Activated naive CD8-positive, alpha-beta T cell treated with anti-CD3 and anti-CD28 coated beads, Interleukin-2, amount 10 ng/mL, durations not matched to agents 7 days and 5 days (primary cell): ENCODE measurements at places on chromosomes 3 and 15.
A peak's percentile ranks its signal among the peaks of the same experiment; 100 is the strongest.

DNA sequence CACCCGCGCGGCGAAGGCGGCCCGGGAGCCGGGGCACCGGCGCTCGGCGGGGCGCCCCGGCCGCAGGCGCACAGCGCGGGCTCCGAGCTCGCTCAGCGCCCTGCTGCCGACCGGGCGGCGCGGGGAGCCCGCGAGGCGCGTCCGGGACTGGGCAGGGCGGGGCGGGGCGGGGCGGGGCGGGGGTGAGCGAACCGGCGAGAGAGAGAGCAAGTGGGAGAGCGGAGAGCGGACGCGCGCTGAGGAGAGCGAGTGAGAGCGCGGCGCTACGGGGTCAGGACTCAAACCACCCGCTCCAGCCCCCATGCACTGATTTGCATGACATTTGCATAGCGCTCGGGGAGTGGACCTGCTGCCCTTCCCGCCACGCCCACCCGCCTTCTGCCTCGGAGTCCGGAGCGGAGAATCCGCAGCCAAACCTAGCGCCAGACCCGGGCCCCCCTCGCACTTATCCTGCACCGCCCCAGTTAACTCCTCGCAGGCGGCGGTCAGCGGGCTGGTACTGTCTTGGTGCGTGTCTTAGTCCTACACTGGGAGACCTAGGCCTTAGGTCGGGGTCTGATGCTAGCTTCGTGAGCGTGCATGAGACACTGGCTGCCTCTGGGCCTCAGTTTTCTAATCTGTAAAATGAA is at the start of gene MYLK:
MYLK (minus strand) TSS at position 130 of the 629 bp plus-strand sequence. CDS start 90,491 bp downstream, outside the sequence.
- peak; percentile 67 for DNase-seq

GRCh38 chr3:108114423-108115065 is 23.7 kb upstream of the CD47 start:
- no peak for DNase-seq

DNA sequence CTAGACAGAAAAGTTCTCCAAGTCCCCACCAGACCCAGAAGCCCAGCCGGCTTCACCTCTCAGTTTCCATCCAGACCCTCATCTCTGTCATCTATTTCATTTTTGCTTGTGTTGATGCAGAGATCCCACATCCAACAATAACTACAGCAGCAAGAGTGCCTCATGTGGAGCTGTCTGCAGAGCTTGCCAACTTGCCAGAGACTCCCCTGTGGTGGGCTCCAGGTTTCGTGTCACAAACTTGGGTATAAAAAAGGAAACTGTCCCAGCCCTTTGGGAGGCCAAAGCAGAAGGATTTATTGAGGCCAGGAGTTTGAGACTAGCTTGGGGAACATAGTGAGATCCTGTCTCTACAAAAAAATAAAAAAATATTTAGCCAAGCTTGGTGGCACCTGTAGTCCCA is 182.4 kb upstream of the ATP10A start:
- DNase-seq, result no peak

DNA sequence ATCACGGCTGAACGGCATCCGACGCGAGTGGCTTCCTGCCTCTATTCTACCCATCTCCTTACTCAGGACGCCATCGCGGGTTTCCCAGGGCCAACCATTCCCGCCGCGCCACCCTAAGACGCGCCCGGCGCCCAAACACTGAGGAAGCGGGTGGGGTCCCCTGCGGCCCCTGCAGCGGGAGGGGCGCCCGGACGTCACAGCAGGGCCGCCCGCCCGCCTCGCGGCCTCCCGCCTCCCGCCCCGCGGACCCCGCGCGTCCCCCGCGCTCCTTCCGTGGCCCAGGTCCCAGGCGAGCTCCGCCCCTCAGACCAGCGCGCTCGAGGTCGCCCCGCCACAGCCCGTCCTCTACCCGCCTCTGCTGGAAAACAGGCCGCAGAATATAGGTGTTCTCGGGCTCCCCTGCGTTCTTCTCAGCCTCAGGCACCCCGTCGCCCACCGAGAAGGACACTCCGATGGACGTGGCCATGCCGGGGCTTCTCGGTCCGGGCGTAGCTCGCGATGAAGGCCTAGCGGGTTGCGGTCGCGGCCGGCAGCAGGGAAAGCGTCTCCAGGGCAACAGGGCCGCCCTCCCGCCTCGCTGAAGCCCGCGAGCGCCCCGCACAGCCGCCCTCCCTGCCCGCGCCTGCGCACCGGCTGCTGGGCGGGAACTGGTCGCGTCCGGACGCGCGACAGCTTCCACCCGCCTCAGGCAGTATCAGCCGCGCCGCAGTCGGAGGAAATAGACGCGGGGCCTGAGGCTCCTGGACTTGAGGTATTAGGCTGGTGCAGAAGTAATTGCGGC is at the start of gene DYNLT2B:
DYNLT2B (minus strand) TSS at position 554 of the 781 bp plus-strand sequence; CDS start at position 466, 88 bp downstream.
- DNase-seq, result peak; percentile 92

DNA sequence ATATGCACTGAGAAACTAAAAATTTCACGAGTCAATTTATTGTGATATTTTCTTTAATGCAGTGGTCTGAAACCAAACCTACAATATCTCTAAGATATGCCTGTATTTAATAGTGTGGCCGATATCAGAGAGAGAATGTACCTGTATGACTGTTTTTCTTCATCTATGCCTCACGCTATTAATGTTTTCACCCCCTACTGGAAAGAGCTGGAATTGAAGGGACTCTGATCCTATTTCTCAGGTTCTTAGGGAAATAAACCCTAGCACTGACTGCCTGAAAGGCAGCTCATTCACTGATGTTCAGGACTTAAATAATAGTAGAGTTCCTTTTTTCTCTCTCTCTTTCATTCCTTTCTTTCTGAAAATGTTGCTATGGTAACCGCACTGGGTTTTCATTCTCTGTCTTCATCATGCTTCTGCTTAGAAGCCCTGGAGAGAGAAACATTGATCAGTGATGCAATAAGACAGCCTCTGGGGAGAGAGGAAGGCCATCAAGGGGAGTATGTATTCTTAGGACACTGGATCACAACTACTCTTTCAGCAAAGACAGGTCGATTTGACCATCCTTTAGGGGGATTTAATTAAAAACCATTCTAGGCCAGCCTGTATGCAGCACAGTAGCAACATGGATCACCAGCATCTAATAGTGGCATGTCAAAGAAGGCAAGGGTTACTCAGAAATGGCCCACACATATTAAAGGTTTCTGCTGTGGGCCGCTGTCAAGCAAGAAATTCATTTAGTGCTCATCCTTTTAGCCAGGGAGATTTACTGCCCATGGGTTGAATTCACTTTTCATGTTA is 1135.7 kb downstream of the IGSF11 start:
- DNase-seq, result no peak

GRCh38 chr3:177287231-177287630 is 89.9 kb upstream of the TBL1XR1 start:
- no peak for DNase-seq

- no peak for DNase-seq
Measured at GRCh38 chr15:82843566-82843965, 34.1 kb downstream of the WHAMM start.

DNA sequence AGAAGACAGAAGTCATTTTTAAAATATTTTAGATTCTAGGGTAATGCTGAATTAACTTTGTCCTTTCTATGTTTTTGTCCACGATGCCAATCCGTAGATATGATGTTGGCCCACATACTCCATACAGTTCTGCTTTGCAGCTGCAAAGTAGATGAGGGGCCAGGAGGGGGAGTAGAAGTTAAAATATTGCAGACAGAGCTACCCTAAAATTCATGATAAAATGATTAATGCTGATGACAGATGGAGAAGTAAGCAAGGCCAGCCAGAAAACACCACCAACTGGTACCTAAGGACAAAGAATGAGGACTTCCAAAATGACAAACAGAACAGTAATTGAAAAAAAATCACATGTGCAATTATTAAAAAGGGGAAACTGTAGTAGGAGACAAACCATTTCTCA is 756.6 kb upstream of the ARPP21 start:
- DNase-seq, result no peak

- DNase-seq, result peak; percentile 76
Measured at GRCh38 chr3:12916159-12916558, 74.8 kb upstream of the RPL32 start.

GRCh38 chr3:171240504-171240835 is 213.9 kb upstream of the SLC2A2 start:
- DNase-seq, result no peak

DNA sequence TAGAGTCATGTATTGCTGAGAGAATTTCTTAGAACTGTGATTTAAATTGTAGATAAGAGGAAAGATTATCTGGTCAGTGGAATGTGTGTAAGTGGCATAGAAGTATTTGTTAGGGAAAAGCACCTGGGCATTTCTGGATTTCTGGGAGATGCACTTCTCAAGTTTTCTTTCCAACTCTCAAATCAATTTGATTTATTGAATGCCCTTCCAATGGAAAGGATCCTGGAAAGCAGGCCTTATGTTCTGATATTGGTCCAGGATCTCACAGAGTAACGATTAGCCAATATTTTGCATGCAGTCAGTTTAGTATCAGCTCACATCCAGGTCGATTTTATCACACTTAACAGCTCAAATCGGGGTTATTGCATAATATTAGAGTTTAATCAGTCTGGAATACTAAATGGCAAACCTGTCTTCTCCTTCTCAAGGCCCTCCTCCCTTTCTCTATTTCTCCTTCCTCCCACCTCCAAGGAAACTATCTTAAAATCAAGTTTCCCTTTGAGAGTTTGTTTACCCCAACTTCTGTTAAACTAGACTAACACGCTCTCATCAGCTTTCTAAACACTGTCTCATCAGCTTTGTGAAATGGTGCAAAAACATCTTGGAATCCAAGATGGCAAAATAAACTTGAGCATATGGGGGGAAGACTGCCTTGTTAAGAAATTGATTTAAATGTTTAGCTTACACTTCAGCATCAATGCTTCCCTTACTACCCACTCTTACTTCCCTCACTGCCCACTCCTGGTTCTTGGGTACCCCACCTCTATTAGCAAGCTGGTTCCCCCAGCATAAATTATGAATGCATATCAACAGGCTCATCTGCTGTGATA is 9.5 kb downstream of the SOX2 start:
- no peak for DNase-seq

DNA sequence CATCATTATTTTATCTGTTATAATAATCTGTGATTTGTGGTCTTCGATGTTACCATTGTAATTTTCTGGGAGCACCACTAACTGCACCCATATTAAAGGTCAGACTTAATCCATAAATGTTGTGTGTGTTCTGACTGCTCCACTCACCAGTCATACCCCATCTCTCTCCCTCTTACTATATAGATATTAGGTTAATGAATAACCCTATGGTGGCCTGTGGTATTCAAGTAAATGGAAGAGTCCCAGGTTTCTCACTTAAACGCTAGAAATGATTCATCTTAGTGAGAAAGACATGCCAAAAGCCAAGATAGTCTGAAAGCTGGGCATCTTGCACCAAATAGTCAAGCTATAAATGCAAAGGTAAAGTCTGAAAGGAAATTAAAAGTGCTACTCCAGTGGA is 1358.5 kb downstream of the ROBO2 start:
- DNase-seq, result no peak

GRCh38 chr3:197151580-197151979 is 122.0 kb upstream of the MELTF start:
- no peak for DNase-seq

DNA sequence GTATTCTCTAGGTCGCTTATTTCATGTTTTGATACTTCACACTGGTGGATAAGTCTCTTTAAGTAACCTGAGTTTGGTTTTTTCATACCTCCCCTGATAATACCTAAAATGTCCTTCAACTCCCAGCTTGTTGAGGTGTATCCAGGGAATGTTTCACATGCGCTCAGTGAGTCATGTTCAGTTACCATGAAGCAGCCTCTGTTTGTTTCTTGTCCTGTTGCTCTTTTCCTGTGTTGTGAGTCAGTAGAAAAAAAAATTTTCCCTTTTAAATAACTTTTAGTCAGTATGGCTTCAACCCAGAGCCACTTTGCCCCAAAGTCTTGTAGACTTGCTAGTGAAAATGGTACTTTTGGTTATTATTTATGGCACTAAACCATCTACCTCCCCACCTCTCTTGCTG is 278.4 kb upstream of the ZPLD1 start:
- DNase-seq, result no peak

DNA sequence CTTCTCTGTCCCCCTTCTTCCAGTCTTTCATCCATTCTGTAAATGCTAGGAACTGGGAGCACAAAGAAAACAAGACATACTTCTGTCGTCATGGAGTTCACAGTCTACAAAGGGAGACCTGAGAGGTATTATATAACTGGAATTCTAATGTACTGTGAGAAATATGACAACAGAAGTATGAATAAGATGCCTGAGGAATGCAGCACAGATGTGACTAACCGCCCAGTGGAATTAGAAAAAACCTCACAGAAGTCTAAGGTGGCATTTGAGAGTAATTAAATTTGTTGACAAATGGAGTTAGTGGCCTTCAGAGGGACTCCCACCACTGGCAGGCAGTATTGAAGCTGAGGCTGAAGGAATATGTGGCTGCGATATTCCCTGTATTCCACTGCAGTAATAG is 168.5 kb upstream of the FAM3D start:
- no peak for DNase-seq

- no peak for DNase-seq
Measured at GRCh38 chr3:166661621-166662020, 718.5 kb downstream of the ZBBX start.

DNA sequence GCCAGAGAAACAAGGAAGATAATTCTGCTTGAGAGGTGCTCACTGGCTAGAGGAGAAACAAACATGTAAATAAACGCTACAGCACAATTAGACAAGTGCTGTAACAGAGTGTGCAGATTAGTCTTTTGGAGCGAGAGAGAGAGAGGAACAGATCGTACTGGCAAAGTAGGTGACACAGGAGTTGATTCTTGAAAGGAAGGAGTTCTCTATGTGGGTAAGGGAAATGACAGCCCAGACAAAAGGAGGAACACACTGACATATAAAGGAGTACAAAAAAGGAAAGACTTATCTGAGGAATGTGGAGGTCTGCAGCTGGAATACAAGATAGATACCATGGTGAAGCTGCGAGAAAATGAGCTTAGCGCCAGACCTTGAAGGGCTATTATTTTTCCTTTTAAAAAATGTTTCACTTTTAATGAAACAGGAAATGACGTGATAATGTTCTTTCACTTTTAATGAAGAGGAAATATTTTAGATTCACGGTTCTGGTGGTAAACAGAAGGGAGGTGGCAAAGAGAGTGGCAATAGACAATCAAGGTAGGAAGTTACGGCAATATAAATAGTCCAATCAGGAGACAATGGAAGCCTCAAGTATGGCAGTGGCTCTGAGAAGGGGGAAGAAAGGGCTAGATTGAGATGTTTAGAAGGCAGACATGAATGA is 202.9 kb downstream of the VPS13C start:
- no peak for DNase-seq

DNA sequence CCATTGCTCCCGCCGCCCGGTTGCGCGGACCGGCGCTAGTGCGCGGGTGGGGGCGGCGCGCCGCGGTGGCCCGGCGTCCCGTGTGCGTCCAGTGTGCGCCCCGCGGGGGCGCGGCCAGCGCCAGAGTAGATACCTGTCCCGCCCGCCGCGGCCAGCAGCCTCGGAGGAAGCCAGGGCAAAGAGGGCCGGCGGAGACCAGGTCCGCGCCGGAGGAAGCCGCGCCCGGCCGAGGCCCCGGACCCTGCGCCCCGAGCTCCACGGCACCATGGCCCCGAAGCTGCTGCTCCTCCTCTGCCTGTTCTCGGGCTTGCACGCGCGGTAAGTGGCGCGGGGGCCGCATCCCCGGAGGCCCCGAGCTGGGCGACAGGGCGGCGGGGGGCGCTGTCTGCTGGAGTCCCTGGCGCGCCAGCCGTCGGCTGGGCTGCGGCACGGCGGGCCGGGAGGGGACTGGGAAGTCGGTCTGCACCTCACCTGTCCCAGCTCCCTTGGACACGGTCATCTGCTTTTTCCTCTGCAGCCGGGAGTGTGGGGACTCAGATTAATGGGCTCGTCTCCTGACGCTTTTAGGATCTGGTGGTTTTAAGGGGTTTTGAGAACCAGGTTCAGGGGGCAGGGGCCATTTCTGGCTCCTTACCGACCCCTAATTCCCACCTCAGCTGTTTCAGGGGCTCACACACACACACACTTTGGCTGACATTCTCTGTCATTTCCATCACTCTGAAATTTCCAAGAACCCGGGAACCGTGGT is 464 bp downstream of the GABRG3 start:
- no peak for DNase-seq
